Stimulated activated CD4-positive, alpha-beta T cell treated with anti-CD3 and anti-CD28 coated beads, Interleukin-2, amount 100 ng/mL, for 48 hours (primary cell): ENCODE measurements at places on chromosomes 3 and 15.

DNA sequence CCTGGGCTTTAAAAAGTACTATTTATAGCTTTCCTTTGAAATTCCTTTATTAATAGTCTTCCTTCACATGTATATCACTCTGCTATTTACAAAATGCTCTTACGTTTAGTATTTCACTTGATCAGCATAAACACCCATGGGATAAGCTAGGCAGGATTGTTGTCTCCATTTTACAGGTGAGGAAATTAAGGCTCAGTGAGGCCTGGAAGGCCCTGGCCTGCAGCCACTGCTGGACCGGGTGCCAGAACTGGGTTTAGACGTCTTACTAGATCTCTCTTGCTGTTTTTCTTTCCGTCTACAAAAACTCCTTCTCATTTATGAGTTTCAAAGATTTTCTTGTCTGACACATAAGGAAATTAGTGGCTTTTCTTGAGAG, 236.4 kb downstream of the LPP start:
- no peak for DNase-seq

GRCh38 chr15:69014454-69014853, at the start of gene NOX5:
Gene NOX5 (plus strand): TSS chr15:69014695. CDS start chr15:69014736, 41 bp downstream.
- DNase-seq = no peak

DNA sequence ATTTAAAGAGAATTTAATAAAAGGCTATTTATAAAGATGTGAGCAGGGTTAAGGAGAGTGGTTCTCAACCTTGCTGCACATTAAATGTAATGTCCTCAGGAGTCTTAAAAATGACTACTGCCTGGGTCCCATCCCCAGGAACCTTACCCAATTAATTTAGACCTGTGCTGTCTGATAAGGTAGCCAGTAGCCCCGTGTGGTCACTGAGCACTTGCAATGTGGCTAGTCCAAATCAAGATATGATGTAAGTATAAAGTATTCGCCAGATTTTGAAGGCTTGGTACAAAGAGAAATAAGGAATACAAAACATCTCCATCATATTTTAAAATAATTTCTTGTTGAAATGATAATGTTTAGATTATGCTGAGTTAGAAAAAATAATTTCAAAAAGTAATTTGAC, 343.3 kb upstream of the PPP2R3A start:
- DNase-seq = no peak

DNA sequence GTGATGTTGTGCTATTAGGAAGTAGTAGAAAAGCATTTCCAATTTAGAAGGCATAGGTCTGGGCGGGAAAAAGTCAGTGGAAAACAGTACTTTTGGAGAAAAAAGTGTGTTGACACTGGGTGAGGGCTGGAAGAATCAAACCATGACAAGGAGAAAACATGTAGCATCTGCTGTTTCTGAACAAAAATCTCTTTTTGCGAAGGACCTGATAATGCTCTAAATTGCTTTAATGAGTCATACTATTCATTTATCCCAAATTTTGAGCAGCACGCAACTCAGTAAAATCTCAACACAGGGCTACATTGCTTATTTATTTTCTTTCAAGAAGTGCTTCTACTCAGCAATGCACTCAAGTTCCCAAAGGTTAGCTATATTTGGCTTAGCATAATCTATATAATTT, 292.7 kb downstream of the DIPK2A start:
- no peak for DNase-seq

GRCh38 chr3:197298945-197299854, 788 bp upstream of the DLG1 start:
- peak; percentile 26 for DNase-seq

DNA sequence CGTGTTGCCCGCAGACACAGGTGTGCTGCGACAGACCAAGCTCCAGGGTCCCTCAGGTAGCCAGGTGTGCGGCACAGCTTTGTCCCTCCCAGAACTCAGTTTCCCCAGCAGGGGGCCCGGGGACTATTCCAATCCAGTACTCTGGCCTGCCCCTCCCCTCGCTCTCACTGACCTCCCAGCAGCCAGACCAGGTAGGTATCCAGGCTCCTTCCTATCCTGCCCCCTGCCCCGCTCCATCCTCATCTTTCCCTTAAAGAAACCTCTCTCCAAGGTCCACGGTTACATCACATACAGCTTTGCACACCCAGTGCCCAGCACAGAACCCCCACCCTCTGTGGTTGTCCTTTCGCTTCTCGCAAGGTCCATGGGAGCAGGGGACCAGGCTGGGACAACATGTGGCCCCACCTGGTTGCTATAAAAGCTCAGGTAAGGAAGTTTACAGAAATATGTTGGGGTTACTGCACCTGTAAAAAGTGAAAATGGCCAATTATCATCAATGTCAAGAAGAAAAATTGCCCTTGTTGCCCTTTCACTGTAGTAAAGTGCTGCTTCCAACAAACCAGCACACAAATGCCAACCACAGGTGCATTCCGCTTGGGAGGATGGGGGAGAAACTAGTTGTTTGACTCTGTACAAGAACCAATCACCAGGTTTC, 7.3 kb upstream of the CYP11A1 start:
- no peak for DNase-seq

DNA sequence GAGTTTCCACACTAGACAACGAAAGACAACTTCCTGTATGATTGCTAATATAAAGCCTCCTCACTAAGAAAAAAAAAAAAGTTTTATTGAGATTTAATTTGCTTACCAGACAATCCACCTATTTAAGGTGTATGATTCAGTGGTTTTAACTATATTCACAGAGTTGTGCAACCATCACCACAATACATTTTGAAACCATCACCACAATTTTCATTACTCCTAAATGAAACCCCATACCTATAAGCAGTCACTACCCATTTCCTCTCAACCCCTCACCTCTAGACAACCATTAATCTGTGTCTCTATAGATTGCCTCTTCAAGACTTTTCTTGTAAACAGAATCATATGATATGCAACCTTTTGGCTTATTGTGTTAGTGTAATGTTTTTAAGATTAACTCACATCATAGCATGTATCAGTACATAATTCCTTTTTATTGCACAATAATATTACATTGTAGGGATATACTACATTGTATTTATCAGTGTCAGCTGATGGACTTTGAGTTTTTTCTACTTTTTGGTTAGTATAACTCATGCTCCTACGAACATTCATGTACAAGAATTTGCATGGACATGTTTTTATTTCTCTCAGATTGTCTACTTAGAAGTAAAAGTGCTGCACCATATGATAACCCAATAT, 339.7 kb downstream of the NLGN1 start:
- DNase-seq = no peak
